ENCODE measurements at places on chromosomes 12 and 14.

DNA sequence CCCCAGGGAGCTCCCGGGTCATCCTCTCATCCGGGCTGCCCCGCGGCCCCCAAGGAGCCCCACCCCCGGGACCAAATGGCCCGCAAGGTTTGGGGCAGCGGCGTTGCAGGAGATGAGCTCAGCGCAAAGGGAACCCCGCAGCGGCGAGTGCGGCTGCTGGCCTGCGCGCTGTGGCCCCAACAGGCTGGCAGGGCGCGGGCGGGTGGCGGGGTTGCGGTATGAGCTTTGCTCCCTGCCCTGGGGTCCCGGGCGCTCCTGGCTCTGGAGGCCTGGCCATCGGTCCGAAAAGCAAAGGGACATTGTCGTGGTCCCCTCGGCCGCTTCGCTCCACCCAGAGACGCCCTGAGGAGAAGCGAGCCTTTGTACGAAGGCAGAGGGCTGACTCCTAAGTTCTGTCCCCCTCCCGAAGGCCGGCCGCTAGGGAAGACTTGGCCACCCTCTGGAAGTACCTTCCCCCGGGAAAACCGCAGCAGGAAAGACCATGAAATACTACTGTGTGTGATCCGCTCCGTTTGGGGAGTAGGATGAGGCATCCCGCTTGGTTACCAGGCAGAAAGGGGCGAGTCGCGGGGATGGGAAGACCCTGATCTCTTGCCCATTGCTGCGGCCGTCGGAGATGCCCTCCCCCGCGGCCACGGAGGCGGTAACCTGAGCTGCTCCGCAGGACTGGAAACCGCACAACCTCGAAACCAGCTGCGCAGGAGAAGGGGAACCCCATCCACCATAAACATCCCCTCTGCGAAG is 620 bp upstream of the NID2 start:
- no peak for DNase-seq

DNA sequence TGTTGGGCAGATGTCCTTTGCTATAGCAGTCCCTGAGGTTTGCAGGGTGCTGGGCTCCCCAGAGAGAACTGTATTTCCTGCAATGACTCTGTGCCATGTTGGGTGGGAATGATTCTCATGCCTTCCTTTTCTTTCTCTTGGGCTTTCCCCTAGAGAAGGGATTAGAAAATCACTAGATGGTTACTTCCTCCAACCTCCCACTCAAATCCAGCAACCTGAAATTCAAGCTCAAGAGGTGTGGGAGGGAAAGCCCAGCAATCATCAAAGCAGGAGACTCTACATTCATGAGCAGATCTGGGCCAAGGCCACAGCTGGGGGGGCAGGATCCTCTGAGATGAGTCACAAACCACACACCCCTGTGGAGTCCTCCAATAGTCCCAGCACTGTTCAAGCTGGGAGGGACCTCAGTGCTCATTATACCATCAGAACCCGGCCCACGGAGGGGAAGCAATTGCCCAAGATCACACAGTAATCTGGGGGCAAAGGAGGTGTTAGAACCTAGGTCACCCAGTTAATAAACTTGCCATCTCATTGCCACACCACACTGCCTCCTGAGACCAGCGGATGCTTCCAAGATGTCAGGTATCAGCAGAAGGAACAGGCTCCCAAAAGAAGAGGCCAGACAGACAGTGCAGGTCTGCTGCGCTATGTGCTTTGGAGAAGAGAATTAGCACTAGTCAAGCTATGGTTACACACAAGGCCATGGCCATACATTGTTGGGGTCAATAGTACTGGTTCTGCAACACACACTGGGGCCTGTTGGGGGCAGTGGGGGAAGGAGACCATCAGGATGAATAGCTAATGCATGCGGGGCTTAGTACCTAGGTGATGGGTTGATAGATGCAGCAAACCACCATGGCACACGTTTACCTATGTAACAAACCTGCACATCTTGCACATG is 65.7 kb downstream of the TTC9 start:
- DNase-seq: peak; percentile 36

DNA sequence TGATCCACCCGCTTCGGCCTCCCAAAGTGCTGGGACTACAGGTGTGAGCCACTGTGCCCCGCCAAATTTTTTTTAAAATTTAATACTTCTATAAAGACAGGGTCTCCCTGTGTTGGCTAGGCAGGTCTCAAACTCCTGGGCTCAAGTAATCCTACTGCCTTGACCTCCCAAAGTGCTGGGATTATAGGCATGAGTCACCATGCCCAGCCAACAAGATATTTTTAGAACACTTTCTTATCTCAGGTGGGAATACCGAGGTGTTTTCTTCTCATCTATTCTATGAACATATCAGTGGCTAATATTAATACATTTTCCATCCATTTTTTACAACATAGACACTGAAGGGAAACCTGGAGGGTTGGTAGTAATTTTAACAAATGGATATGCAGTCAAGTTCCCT is 38.0 kb upstream of the DHRS4 start:
- DNase-seq: no peak

GRCh38 chr12:132430838-132431774 is 58.8 kb upstream of the FBRSL1 start:
- no peak for DNase-seq

All from Kasumi-1 (cell line).